Activated CD4-positive, alpha-beta memory T cell treated with anti-CD3 and anti-CD28 coated beads, Interleukin-2, amount 10 ng/mL, durations not matched to agents 7 days and 5 days (primary cell): ENCODE measurements at places on chromosomes 6 and 20. TPM values are rescaled to one million over a fixed set of nuclear protein-coding genes. Genes with fewer than 3 reads are reported as not detected.

DNA sequence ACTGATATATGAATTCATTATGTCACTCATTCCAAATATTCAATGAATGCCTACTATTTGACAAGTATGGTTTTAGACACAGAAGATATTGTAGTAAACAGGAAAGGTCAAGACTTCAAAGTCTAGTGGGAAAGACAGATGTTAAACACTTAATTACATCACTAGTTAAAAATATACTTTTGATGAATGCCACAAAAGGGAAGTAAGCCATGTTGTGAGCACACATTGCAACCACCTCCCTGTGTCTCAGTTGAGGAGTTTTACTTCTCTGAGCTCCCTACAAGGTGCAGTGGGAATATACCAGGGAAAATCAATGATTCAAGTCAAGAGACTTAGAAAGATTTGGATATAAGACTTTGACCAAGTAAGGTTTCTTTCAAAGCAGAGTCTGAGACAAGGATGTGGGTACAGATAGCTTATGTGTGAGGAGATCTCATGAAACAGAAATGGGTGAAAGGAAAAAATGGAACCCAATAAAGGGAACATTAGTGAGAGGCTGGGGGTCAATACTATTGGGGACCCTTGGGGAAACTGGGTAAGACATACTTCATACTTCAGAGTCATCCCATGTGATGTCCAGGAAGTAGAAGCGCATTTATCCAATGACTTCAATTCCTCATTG is 503.7 kb downstream of the KIF16B start:
- DNase-seq: no peak

- no peak for DNase-seq
These were observed 75.4 kb downstream of the ADGRB3 start for GRCh38 chr6:68710496-68710895.

DNA sequence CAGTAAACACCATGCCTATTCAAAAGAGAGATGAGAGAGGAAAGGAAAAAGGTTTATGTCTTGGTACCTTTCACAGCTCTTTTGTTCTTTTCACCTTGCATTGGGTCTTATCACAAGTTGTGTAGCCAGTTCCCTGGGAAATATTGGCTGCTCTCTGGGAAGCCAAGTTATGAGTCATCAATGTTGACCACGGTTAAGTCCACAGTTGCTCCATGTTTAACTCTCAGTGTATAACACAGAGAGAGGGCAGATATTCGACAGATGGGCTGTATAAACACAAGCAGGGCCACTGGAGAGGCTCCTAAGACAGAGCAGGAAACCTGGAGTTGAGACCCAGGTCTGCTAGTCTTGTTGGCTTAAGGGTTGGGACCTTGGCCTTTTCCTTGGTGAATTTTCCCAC is 718.6 kb downstream of the QKI start:
- no peak for DNase-seq

DNA sequence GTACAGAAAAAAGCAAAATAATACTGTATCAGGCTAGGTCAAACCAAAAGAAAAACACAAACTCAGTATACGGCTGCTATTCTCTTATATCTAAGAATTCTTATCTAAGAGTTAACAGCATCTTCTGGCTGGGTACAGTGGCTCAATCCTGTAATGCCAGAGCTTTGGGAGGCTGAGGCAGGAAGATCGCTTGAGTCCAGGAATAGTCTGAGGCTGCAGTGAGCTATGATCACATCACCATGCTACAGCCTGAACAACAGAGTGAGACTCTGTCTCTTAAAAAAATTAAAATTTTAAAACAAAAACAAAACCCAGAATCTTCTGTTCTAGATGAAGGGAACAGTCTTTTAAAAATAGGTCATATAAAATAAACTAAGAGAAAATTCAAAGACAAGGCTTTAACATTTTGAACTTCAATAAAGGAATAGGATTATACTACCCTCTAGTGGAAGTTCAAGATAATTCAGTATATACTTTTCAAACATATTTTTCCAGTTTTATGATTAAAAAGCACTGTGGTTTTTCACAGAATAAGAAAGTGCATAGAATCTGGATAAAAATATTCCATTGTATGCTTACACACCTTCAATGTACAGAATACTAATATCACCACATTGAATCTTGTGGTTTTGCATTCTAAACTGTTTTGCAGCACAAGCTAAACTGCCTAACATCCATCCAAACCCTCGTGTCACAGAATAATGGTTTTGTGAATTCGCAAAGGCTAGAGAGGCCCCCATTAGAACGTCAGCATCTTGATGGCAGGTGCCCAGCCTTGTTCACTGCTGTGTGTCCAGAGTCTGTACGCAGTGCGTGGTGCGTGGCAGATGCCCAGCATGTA is 39.3 kb downstream of the DTNBP1 start:
- no peak for DNase-seq

GRCh38 chr6:160667639-160668481 is 3.8 kb upstream of the LPA start:
- peak; percentile 49 for DNase-seq

- DNase-seq: no peak
These were observed 259.7 kb downstream of the HDGFL1 start for GRCh38 chr6:22829070-22829469.

DNA sequence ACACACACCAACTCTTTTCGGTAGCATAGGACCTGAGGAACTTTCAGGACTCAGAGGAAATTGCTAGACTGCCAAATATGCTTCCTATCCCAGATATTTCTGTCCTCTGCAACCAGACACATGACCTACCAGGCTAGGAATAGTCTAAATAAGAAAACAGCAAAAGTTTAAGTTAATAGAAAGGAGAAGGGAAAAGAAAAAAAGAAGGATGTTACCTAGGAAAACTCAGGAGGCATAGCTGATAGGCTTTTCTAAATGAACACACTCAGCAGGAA is 74.6 kb downstream of the MAP3K5 start:
- DNase-seq: no peak

- DNase-seq: peak; percentile 49
These were observed 36.9 kb upstream of the TRAF3IP2 start for GRCh38 chr6:111642463-111643158.

DNA sequence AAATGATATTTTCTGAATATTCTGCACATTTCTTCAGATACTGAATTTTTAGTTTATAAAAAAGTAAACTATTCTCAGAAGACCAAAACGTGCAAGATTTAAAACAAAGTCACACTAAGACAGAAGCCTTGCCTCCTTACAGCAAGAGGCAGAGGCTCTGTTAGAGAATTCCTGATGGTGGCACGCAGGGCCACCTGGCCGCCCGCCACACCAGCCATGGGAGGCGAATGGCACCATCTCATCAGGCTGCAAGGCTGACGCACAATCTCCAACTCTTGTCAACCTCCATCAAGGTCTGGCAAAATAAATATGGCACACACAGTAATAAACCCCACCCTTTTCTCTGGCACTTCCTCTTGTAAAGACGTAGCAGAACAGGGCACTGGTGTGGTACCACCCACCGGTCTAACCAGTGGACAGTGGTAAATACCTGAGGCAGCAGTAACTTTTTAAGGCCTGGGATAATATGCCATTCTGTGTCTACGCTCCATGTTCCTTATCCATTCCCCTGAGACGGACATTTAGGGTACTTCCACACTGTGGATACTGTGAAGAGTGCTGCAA is 111.4 kb downstream of the WDR27 start:
- DNase-seq: no peak

- DNase-seq: no peak
These were observed 423.1 kb upstream of the RNF217 start for GRCh38 chr6:124539096-124539495.

DNA sequence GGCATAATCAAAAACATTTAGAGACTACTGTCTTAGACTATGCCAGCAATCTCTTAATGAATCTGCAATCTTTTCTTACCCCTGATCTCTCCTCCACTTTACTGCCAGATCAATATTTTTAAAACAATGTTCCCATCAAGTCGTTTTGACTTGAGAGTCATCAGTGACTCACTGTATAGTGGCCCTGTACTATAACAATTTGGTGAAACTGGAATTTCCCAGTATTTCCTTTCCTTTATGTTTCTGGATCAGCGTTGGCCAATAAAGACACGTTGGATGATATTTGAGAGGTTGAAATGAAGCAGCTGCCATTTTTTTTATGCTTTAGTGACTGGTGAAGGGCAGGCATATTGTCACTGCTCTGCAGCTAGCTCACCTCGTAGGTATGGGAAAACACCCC is 10.1 kb upstream of the SMIM13 start:
- DNase-seq: no peak

DNA sequence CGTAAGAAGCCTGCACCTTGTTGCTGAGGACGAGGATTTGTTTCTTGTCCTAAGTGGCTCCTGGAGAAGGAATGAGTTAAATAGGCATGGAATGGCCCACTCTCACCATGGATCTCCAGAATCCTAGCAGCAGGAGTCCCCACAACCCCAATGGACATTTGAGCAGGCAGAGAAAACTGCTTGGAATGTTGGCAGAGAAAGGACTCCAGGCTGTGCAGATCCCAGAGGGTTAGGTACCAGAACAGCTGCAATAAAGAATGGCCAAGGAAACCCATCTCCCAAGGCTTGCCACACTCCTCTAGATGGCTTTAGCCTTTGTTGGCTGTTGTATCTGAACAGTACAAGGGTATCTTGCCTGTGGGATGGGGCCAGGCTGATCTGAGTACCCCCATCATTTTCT is 1415.7 kb upstream of the ADGRB3 start:
- no peak for DNase-seq

- no peak for DNase-seq
These were observed 7.6 kb downstream of the LEMD2 start for GRCh38 chr6:33781131-33781975.

DNA sequence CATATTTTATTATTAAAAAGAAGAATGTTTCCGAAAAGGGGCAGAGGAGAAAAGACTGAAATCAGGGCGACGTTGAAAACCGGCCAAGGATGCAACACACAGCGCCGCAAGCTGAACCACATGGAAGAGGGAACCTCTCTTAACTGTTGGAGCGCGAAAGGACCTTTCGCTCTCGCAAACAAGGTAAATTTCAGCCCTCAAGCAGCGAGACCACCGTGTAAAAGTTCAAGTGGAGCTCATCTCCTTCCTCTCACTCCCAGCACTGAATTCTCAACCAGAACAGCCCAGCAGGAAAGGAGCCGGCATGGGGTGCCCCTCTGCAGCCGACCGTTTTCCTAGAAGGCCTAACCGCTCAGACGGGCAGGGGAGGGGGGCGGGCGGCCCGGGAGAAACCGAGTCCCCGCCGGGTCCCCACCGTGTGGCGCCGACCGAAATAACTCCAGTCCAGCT is 621 bp downstream of the GPR63 start:
- DNase-seq: no peak

DNA sequence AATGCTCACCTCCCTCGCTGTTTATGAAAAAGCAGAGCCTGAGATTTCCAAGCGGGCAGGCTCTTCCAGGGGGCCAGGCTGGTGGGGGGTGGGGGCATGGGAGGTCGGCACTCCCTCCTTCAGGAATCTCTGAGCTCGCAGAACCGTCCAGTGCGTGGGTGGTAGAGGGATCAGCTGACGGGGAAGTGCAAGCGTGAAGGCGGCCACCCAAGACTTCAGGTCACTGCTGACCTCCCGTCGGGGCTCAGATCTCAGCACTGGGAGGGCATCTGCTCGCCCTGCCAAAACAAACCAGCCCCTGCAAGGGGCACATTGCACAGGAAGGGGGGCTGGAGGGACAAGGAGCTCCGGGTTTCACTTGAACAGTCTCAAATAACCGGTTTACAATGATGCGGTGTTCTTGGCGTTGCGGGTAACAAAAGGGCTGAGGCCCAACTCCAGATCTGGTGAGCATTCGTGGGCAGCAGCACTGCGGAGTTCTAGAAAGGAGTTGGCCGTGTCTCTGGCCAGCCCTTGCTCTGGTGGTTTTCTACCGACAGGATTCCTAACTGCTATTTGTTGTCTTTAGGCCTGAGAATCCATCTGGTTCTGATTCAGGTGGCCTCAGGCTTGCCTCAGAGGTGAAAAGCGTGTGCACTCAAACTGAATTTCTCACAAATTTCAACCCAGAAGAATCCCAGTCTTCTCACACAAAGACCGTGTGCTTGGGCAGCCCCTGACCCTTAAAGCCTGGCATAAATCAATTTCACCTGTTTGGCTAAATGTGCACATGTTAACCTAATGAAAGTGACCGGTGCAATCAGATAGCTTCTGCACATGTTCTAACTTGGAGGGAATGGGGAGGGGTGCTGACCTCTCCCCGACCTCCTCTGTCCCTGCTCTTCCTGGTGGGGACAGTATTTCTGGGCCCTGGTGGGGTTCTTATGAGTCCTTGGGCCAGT is 191.6 kb downstream of the MYLK4 start:
- no peak for DNase-seq

DNA sequence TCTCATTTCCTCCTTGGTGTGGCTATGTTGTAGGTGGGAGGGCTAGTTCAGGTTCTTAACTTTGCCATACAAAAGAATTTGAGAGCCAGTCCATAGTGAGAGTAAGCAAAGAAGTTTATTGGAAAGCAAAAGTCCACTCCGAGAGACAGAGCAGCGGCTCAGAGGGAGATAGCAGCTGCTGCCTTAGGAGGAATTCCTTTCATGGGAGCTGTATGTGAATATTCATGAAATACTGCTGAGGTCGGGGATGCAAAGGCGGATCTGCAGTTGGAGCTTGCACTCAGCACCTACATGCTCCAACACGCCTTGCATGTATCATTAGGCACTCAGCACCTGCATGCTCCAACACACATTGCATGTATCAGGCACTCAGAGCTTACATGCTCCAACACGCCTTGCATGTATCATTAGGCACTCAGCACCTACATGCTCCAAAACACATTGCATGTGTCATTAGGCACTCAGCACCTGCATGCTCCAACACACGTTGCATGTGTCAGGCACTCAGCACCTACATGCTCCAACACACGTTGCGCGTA is 54.9 kb downstream of the CDH4 start:
- no peak for DNase-seq

- no peak for DNase-seq
These were observed 193.4 kb upstream of the PRDM1 start for GRCh38 chr6:105892577-105893262.

- no peak for DNase-seq
These were observed 183.2 kb downstream of the SYNE1 start for GRCh38 chr6:152454003-152454402.

- DNase-seq: no peak
These were observed 17.9 kb downstream of the CARMIL1 start for GRCh38 chr6:25297039-25297441.

TRIM40 gene
- total RNA-seq: not detected

MROH8 gene
- total RNA-seq: 2.2 TPM

PCNA gene
- total RNA-seq: 413 TPM

DPPA5 gene
- total RNA-seq: not detected

SIRPD gene
- not detected for total RNA-seq

ACSS2 gene
- total RNA-seq: 43.5 TPM
